ENCODE measurements at places on chromosomes 2 and 18.

GRCh38 chr2:113992090-113992489 is 102.2 kb downstream of the ACTR3 start:
- DNase-seq, result no peak

DNA sequence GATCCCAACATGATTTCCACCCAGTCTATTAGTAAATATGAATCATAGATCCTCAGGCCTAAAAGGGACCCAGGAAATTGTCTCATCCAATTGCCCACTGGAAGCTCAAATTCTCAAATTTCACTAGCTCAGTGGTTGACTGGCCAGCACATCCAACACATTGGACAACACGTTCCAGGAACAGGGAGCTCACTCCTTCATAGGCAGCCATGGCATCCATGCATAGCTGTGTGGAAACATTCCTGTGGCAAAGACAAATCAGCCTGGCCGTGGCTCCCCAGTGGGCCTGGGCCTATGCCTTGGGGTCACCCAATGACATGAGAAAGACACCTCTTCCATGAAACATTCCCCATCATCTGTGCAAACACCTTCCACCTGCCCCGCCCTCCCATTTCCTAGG is 261.1 kb downstream of the ANAPC1 start:
- no peak for DNase-seq

- DNase-seq, result no peak
Observed at GRCh38 chr2:150136401-150136800, 351.1 kb downstream of the RND3 start.

DNA sequence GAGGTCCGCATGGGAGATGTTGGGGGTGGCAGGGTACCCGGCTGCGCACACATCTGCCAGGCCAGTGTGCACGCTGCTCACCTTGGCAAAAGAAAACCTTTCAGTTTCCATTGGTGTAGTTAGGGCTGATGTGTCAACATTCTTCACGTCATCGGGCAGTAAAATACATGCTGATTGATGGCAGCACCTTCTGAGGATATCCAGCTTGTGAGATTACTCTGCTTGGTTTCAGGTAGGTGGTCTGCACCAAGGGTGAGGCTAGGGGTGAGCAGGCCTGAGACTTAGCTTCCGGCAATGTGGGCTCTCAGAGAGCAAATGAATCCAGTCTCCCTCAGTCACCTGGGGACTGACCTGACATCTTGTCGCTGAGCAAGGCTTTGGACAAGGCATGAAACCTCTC is 19.3 kb upstream of the ACKR3 start:
- DNase-seq, result no peak

DNA sequence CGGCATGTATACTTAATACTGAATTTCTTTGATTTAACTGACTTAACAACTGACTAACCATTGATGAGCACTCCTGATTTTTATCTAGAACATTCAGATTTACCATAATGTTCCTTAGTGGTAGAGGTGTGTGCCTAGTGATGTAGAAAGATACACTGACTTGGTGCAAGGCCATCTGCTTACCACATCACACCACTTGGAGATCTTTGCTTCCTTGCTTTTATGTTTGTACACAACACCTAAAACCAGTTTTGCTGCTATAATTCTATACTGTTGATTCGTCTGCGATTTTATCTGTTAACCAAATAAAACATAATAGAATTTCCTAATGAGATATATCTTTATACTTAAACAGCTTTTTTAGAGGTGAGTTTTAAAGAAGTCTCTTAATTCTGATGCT is 3.9 kb upstream of the FARP2 start:
- DNase-seq, result no peak

DNA sequence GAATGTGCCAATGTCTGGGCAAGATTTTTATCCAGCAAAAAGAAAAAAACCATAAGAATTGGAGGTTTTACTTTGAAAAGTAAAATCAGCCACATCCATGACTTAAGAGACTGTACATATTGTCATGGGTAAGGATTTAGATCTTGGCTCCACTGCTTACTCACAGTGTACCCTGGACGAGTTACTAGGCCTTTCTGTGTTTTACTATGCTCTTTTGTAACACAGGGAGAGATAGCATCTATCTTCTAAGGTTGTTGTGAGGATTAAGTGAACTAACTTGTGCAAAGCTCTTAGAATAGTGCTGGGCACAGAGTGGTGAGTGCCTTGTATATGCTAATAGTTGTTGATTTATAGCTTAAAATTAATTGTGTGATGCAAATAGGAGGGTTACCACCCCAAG is 255.9 kb downstream of the NEDD4L start:
- no peak for DNase-seq

DNA sequence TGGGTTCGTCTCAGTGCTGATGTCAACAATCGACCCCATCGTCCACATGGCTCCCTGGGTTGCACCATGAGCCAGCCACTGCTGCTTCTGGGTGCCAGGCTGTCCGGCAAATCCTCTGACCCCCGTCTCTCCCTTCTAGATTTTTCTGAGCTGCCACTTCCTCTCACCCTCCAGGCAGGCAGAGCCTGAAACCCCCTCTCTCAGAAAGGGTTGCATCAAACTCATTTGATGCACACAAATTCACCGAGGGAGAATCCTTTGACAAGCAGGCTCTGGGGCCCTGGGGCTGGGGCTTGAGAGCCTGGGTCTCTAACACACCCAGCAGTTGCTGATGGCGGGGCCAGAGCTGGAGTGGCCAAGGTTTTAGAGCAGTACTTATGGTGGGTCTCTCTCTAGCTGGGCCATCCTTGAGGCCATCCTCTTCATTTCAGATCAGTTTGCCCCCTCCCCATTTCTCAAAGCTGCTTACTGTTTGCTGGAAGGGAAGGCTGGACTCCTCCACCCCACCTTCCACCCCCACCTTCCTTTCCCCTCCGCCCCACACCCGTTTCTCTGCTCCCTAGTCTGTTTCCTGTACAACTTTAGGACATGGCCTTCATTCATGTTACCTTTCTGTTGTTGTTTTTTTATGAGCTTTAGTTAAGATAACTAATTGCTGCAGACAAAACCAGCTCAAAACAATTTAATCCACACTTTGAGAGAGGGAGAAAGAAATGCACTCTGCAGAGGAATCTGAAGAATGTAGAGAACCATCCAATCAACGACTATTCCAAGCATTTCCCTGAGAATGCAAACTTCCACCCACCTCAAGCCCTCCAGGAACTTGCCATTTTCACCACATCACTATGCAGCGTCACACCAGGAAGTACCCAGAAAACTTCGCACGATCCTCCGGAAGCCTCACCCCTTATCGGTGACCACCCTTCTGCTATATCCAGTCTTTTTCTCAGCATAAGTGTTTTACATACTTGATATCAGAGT is 69.5 kb downstream of the ARL4C start:
- no peak for DNase-seq

GRCh38 chr2:27965841-27966240 is 75.3 kb downstream of the BABAM2 start:
- DNase-seq, result no peak

- DNase-seq, result no peak
Observed at GRCh38 chr2:71472019-71472418, 18.7 kb downstream of the DYSF start.

GRCh38 chr2:225512876-225513540 is 113.5 kb downstream of the NYAP2 start:
- DNase-seq, result no peak

GRCh38 chr2:88603146-88603545 is 24.1 kb downstream of the EIF2AK3 start:
- no peak for DNase-seq

- no peak for DNase-seq
Observed at GRCh38 chr18:76721207-76721996, 101.0 kb upstream of the ZNF236 start.

DNA sequence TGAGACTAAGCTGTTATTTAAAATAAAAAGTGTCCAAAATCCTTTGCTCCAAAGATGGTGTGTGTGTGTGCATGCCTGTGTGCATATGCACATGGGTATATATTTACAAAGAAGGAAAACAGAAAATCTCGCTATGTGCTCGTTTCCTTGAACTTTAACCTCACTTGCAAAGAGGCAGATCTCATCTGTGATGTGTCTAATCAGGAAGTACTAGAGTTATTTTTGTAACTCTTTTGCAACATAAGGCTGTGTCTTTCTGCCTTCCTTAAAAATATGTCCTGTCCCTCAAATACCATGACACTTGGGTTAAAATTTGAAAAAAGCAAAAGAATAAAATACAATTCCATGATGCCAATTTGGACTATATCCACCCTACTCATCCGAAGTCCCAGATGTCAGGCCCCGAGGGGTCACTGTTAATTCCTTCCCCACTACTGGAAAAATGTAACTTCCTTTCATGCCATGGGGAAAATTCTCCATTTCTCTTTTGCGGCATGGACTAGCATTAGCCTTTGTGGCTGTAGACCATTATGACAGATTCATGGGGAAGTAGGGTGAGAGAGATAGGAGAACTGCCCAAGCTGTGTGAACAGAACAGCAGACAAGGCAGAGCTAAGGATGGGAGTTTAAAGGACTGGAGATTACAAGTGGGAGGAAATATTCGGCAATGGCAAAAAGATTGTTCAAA is 191.3 kb downstream of the MYO1B start:
- DNase-seq, result no peak

DNA sequence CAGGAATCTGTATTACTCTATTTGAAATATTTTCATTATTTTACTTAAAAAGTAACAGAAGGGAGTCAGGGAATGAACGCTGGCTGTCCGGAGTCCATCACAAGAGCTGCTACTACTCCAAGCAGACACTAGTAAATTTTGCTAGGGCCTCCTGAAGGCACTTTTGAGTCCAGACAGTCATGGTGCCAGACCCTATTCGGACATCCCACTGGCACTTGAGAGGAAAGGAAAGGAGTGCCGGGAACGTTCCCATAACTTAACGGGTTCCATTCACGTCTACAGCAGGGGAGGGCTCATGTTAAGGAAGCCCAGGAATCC is 563 bp upstream of the GMCL1 start:
- no peak for DNase-seq

GRCh38 chr2:203510256-203510940 is 24.7 kb downstream of the RAPH1 start:
- no peak for DNase-seq

- no peak for DNase-seq
Observed at GRCh38 chr2:109519513-109519912, 94.3 kb downstream of the SEPTIN10 start.

- no peak for DNase-seq
Observed at GRCh38 chr2:237283131-237283928, 130.6 kb downstream of the COL6A3 start.

GRCh38 chr2:124559236-124559635 is 534.1 kb downstream of the CNTNAP5 start:
- DNase-seq, result no peak

DNA sequence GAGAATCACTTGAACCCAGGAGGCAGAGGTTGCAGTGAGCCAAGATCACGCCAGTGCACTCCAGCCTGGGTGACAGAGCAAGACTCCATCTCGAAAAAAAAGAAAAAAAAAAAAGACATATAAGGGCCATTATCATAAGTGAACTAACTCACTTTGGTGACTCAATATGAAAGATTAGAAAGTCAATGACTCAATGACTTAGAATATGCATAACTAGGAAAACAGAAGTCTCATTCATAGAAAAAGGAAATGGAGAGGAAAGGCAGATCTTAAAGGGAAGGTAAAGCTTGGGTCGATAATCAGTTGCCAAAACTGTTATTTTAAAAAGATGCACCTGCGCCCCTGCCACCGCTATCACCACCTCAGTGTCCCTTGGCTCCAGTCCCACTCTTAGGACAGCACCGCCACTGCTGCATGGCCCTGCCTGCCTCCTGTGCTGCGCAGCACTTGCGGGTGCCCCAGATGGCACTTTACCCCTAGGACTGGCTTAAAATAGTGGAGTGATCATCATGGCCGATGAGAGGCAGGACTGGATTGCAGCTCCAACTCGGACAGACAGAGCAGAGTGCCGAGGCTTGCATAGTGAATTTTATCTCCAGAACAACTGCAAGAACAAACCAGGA is 54.7 kb downstream of the INO80D start:
- DNase-seq, result no peak

DNA sequence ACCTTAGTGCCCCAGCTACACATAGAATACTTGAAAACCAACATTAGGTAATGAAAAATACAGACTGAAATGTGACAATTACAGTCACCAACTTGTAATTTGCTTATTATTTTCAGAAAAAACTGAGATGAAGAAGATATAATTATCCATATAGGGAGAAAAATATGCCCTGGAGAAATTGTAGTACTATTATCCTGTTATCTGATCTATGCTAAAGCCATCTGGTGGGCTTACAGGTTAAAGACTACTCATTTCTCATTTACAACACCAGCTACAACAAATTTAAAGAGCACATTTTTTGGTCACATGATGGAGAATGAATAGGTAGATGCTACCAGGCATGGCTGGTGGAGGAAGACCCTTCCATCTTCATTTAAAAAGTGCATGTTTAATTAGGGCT is 79.6 kb upstream of the NYAP2 start:
- no peak for DNase-seq

DNA sequence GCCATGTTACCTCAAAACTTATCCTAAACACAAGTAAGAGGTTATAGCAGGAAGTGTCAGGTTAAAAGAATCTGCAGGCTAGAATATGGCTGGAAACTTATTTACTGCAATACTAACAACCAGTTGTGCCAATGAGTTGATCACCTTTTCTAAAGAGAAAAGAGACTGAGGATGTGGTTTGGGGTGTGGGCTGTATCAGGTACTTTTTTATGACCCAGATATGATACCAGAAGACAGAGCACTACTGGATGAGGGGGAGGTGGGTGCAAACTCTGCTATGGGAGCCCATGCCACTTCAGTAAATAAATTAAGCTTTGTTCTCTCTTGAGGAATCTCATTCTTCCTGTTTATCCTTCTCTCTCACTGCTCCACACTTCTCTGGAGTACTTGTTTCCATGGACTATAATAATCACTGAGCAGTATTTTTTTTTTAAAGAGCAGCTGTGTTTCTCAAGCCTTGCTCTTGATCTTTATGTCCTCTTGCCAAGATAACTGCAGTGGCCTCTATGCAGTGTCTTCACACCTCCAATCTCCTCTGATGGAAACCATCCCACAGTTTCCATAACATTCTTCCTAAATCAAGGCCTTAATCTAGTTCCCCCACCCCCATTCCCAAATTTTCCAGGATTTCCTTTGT is 51.2 kb upstream of the NOSTRIN start:
- DNase-seq, result peak; percentile 10

DNA sequence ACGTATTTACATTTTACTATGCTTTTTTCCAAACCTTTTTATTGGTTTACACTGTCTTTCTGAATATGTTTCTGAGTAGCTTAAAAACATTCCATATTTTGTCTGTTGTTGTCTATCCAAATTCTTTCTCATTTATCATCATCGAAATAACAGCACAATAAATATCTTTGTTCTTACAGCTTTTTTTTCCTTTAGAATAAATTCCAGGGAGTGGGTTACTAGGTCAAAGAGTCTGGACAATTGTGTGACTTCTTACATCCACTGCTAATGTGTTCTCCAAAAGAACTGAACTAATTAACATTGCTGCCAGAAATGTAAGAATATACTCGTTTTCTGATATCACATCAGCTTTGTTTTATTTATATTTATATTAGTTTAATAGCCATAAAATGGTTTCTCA is 59.4 kb downstream of the ANKRD44 start:
- DNase-seq, result no peak

GRCh38 chr2:168494190-168494711 is 38.2 kb downstream of the CERS6 start:
- no peak for DNase-seq

GRCh38 chr2:163347982-163348856 is 387.6 kb downstream of the FIGN start:
- DNase-seq, result no peak

GRCh38 chr18:63859781-63860475 is 27.6 kb upstream of the SERPINB2 start:
- no peak for DNase-seq
